ENCODE measurements at places on chromosomes 7 and 10. TPM values are rescaled to one million over a fixed set of nuclear protein-coding genes. Genes with fewer than 3 reads are reported as not detected.

DNA sequence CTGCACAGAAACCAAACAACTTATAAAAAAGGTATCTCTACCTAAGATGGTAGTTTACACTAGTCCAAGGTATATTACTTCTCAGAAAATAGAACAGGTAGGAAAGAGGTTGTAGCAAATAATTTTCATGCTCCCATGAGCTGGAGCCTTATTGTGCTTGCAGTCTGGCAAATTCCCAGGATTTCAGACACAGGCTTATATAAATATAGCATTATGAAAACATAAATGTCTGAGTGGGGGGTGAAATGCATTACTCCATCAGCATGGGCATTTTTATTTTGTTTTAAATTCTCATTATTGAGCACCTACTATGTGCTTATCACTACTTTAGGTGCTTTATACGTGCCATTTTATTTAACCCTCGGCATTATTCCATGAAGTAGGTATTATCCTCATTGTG is 83.0 kb upstream of the PHYHIPL start:
- no peaks in the 10 kb centered on the region for H3K36me3 ChIP-seq
- no peak for DNase-seq
- H3K27me3 ChIP-seq: peaks cover 69% of the 10 kb centered on the region
- H3K4me3 ChIP-seq: no peak overlapping the region
- H3K4me1 ChIP-seq: no peaks in the 10 kb centered on the region
- no peak overlapping the region for H3K27ac ChIP-seq

DNA sequence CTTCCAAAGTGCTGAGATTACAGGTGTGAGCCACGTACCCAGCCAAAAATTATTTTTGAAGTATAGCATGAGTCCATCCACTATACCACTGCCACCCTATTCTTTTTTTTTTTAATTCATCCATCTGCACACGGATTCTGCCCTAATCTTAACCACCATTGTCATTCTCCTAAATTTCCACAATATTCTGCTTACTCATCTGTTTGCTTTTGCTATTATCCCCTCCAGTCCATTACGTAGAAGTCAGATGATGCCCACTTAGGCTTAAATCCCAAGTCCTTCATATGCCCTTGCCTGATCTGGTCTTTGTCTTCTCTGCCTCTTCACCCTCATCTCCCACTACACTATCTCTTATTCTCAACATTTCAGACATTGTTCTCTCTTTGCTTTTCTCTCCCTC is 86.7 kb downstream of the MMRN2 start:
- H3K36me3 ChIP-seq: no peaks in the 10 kb centered on the region
- no peak overlapping the region for H3K27ac ChIP-seq
- no peaks in the 10 kb centered on the region for H3K27me3 ChIP-seq
- no peaks in the 10 kb centered on the region for H3K4me1 ChIP-seq
- H3K4me3 ChIP-seq: no peak overlapping the region

DNA sequence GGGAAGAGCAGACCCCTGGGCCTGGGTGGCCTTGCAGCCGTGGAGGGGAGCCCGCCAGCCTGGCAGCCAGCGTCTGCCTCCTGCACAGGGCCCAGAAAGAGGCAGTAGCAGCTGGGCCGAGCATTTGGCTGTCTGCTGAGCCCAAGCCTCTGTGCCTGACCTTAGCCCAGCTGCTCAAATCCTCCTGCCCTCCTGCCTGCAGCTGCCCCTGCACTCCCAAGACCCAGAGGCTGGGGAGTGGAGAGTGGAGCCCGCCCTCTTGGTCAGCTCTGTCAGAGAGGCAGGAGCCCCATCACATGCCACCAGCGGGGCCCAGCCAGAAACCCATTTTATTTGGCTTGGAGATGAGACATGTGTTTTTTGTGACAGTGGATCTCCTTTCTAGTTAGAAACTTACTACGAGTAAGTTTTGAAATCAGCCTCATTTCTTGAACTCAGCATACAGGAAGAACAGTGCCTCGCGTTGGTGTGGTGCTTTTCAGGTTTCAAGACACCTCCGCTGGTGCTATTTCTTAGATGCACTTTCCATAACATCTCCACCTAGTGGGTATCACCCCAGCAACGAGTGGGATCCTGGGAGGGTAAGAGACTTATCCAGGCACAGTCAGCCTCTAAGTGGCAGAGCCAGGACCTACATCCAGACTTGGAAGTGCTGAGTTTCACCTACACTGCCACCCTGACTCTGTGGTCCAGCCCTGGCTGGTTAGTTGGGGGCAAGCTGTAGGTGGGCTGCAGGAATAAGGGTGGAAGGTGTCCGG is 477.1 kb downstream of the RPS24 start:
- H3K4me1 ChIP-seq: peaks cover 10% of the 10 kb centered on the region
- peak; percentile 45 for DNase-seq
- no peak overlapping the region for H3K4me3 ChIP-seq
- H3K36me3 ChIP-seq: no peaks in the 10 kb centered on the region
- H3K27ac ChIP-seq: no peak overlapping the region
- no peaks in the 10 kb centered on the region for H3K27me3 ChIP-seq

DNA sequence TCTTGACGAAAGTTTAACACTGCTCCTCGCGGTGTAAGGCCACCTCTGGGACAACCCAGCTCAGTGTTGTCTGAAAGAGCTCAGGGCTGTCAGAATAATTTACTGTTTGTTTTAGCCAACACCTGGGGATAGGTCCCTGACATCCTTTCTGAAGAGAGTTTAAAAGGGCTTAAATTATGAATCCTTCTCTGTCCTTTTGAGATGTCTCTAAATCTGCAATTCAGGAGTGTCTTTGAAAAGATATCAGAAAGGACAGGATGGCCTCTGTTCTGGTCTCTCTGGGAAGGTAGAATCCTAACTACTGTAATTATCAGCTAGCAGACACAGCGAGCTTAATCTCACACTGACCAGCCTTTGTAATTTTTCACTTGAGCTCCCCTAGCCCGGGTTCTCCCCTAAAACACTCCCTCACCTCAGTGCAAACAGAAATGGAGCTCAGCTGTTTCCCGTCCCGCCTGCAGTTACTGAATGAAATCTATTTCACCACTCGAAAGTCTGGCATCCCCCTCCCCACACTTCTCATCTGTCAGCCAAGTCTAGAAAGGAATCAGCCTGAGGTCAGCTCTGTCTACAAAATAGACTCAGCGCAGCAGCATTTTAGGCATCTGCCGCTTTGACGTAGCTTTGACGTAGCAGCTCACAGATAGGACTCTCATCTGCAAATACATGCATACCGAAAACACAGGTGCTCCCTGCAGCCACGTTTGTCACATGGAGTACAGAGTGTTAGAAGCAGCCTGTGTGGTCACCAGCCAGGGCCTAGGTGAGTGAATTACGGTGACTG is 4.8 kb downstream of the DYNC2I1 start:
- H3K27ac ChIP-seq: no peak overlapping the region
- H3K4me1 ChIP-seq: peaks cover 42% of the 10 kb centered on the region
- H3K27me3 ChIP-seq: no peaks in the 10 kb centered on the region

- H3K27me3 ChIP-seq: no peaks in the 10 kb centered on the region
- peaks cover 20% of the 10 kb centered on the region for H3K4me1 ChIP-seq
Measured at GRCh38 chr10:86632951-86633350, 21.4 kb upstream of the OPN4 start.

- peaks cover 33% of the 10 kb centered on the region for H3K4me1 ChIP-seq
- peaks cover 14% of the 10 kb centered on the region for H3K36me3 ChIP-seq
- no peak overlapping the region for H3K4me3 ChIP-seq
- DNase-seq: no peak
Measured at GRCh38 chr7:140057143-140057535, 5.6 kb downstream of the PARP12 start.

The EVX1 gene
- 0.35 TPM for total RNA-seq
